ENCODE measurements at places on chromosomes 4 and X.
A peak's percentile ranks its signal among the peaks of the same experiment; 100 is the strongest.

DNA sequence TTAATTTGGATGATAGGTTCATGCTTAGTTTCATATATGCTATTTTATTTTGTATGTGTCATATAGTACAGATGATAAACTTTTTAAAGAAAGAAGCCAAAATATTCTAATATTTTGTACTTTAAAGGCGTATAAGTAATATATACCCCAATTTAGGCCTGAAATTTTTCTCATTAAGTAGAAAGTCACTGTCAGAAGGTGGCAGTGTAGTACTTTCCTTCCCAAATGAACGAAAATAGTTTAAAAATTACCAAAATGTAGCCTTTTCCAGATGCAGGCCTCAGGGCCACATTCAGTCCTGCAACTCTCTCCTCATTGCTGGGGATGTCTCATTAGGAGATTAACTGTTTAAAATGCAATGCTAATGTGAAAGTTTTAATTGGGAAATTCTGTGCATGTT lies 1263.6 kb downstream of the C4orf33 start:
- DNase-seq: no peak

DNA sequence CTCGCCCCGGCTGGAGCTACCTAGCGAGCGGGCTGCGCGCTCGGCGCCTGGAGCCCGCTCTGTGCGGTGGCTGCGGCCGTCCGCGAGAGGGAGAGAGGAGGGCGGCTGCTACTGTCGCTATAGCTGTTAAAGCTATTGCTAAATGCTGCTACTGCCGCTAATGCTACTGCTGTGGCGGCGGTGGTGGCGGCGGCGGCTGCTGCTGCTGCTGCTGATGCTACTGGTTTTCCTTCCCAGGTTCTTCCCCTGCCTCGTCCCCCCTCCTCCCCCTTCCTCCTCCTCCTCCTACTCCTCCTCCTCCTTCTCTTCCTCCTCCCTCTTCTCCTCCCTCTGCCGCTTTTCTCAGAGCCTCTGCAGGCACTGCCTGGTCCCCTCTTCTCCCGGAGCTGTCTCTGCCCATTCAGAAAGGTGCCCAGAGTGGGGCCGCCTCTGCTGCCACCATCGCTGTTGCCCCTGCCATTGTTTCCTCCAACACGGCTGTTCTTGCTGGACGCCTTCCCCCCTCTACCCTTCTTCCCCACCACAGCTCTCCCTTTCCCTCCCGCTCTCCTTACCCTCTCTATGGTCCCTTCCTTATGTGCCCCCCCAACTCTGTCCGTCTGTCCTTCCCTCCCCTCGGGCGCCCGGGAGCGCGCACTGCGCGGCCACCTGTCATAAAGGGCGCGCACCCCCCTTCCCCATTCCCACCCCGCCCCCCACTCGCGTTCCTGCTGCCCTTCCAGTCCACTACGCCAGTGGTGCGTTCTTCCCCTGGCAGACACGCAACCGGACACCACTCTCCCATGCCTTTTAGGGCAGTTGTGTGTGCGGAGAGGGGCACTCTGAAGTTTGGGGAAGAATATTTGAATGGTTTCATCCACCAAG lies at the start of gene NEXMIF:
TSS of gene NEXMIF (minus strand) at position 228 of the 864 bp plus-strand sequence.
- no peak for DNase-seq

DNA sequence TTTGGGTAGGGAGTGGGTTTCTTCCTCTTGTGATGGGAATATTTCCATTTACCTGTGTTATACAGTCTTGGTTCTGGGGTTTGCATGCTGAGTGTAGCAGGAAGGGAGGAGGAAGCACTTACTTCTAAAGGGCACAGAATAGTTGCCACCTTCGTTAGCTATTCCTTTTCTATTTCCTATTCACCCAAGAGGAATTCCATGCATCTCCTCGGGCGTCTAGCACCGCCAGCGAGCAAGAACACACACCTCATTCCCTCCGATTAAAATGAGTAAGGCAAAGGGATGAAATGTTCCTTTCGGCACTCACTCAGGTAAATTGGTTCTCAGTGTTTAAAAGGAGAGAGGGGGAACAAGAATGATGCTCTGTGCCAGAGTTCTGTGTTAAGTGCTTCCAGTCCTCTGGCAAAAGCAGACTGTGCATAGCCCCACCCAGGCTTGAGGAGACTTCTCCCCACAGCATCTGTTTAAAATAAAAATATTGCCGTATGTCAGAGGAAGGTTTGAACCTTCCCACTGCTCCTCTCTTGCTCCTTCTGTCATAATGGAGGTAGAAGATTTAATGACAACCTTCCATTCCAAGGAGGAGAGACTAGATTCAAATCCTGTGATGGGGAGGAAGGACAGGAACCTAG lies 351.4 kb downstream of the PTTG2 start:
- no peak for DNase-seq

- no peak for DNase-seq
These were observed 74.6 kb downstream of the MXRA5 start for GRCh38 chrX:3271834-3272186.

DNA sequence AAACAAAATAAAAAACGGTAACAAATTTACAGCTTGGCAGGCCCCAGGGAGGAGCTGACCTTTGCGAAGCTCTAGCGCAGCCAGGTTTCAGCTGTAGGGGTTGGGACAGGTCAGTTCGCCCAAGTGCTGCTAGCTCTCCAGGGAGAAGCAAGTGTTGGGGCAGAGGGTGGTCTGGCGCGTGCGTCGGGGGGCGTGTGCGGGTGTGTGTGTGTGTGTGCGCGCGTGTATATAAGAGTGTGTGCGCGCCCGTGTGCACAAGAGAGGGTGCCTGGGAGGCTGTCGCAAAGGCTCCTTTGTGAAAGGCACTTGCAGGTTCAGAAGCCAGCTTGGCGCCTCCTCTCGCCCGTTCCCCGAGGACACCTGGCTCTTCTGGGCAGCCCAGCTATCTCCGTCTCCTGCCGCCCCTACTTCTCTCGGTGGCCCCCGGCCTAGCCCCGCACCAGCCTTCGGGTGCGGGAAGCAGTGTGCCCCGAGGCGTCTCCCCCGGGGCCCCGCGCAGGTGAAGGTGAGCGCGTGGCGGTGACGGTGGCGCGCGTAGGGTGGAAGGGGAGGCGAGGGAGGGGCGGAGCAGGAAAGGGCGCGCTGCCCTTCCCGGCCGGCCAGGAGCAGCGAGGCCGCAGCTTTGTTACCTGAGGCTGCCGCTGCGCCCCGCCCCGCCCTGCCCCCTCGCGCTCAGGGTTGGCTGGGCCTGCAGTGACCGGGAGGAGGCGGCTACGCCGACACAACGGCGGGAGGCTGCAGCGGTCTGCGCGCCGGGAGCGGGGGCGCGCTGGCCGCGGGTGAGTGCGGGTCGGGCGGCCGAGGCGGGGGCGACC lies at the start of gene FHDC1:
TSS of gene FHDC1 (plus strand) at position 693 of the 815 bp plus-strand sequence. CDS start 6,735 bp downstream, outside the sequence.
- DNase-seq: peak; percentile 39

DNA sequence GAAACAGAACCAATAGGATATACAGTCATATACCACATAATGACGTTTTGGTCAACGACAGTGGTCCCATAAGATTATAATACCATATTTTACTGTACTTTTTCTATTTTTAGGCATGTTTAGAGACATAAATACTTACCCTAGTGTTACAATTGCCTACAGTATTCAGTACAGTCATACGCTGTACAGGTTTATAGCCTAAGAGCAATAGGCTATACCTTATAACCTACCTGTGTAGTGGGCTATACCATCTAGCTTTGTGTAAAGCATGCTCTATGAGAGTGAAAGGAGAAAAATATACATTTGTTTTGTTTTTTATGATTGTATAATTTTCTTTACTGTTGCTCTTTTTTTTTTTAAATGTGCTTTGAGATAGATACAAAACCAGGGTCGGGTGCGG lies 52.0 kb upstream of the PABPC1L2A start:
- no peak for DNase-seq

Data from DMS79 (cell line).